NCI-H69 (cell line): ENCODE measurements at places on chromosomes 5 and 9.

- DNase-seq, result no peak
Measured at GRCh38 chr9:108245331-108245730, 610.5 kb downstream of the ACTL7B start.

DNA sequence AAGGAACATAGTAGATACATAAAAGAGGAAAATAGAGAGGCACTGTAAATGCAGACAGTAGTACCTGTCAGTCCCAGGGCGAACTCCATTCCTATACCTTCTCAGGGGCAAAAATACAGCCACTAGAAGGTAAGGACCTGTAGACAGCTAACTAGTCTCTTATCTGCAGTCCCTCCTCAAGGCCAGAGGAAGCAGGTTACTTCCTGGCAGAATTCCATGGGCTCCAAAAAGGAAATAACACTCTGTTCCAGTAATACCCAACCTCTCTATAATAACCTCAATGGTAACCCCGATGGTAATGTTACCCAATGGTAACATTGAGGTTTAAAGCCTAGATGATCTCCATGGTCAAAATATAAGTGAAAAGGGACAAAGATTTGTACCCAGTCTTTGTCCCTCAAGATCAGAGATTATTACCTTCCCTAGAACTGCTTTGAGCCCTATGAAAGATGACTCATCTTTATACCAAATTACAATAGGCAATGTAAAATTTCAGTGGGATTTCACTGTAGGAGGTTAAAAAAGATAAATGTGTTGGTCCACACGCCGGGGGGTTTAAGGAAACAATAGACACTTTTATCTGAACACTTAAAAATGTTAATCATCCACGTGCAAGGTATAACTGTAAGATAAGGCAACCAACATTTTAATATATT is 113.0 kb downstream of the DENND1A start:
- DNase-seq, result peak; percentile 74

DNA sequence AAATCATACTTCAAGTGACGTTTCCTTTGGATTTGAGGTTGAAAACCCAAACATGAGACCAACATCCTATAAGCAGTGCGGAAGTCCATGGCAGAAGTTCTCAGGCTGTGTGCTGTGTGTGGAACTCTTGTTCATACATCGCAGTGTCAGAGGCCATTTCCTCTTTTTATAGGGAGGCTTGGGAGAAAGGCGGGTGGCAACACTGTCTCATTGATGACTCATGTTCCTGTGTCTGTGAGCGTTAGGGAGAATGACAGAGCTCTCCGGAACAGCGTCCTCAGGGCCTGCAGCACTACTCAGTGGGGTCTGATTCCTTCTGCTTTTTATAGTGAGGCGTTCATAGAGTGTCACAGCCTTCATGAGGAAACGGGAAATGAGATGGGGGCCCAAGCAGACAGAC is 98.8 kb upstream of the BASP1 start:
- peak; percentile 60 for DNase-seq

- no peak for DNase-seq
Measured at GRCh38 chr5:72459089-72459661, 48.0 kb downstream of the ZNF366 start.

DNA sequence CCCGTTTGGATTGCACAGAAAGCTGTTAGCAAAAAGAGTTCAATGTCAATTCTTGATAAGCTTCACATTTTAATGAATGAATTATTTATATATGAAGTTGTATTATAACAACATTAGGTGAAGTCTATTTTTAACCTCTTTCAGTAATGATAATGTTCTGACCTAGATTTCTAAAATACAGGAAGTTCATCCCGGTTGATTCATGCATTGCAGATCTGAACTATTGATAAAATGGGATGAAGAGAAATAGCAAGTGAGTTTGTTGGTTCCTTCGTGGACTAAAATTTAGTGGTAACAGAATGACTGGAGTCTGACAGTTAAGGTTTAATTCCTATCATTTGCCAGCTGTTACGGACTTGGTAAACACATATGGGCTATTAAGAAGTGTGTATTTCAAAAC is 180.5 kb downstream of the PCSK1 start:
- peak; percentile 57 for DNase-seq

DNA sequence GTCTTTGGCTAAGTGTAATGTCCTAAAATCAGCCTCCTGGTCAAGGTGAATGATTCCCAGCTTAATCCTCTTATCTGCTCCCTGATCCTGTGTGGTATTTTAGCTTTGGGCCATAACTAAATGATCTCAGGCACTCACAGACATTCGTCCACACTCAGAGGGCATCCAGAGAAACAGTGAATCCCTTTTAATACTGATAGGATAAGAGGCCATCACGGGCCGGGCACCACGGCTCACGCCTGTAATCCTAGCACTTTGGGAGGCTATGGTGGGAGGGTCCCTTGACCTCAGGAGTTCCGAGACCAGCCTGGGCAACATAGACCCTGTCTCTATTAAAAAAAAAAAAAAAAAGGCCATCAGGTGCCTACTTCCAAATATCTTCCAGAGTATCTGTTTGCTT is 6.3 kb downstream of the PDCL start:
- DNase-seq, result no peak
